ENCODE measurements at places on chromosomes 3 and 15.
A peak's percentile ranks its signal among the peaks of the same experiment; 100 is the strongest.

DNA sequence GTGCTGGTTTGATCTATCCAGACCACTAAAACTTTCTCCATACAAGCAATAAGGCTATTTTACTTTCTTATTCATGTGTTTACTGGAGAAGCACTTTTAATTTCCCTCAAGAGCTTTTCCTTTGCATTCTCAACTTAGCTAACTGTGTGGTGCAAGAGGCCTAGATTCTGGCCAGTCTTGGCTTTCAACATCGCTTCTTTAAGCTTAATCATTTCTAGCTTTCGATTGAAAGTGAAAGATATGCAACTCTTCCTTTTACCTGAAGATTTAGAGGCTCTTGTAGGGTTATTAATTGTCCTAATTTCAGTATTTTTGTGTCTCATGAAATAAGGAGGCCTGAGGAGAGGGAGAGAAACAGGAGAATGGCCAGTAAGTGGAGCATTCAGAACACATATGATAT is 234.8 kb upstream of the GADL1 start:
- no peak for DNase-seq

DNA sequence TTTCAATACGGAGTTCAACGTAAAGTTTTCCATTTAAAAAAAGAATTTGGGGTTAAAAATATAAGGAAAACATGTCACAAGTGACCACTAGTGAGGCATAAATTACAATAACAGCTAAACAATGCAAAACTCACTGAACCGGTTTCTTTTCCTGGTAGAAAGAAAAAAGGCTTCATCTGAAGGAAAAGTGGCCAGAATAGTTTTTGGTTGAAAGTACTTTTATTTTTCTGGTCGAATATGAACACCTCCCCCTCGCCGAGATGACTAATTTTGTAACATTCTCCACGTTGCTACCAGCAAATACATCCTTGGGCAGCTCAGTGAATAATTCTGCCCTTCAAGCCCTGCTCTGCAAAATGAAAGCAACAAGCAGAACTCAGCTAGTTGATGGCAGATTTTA is 3.9 kb upstream of the SRGAP3 start:
- no peak for DNase-seq

GRCh38 chr15:51121118-51121517 is 26.4 kb upstream of the TNFAIP8L3 start:
- DNase-seq = no peak

- DNase-seq = no peak
Observed at GRCh38 chr3:8869613-8870012, 93.7 kb downstream of the RAD18 start.

DNA sequence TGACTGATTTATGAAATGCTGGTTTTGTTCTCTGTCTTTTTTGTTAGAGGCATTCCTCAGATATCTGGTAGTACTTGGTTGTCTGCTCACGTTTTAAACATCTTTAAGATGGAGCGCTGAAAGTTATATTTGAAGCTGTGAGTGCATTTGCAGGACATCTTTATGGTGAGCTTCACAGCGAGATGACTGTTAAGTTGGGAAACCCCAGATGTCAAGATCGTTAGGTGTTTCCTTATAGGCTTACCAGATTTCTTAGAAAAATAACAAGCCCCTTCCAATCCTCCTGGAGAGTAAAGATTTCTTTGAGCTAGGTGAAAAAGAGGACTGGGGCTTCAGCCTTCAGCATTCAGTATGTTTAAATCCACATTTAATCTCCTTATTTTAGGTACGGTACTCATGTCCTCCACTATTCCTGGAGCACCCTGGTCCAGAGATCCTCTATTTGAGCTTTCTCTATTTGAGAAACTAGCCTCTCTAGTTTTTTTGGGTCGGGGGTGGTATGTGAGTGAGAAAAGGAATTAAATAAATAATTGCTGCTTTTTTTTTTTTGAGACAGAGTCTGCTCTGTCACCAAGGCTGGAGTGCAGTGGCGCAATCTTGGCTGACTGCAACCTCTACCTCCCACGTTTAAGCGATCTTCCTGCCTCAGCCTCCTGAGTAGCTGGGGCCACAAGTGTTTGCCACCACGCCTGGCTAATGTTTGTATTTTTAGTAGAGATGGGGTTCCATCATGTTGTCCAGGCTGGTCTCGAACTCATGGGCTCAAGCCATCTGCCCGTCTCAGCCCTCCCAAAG is 72.3 kb downstream of the ZNF609 start:
- no peak for DNase-seq

GRCh38 chr3:35648347-35648746 is 9.0 kb downstream of the ARPP21 start:
- no peak for DNase-seq

GRCh38 chr3:131973731-131974130 is 61.1 kb downstream of the CPNE4 start:
- DNase-seq = no peak

DNA sequence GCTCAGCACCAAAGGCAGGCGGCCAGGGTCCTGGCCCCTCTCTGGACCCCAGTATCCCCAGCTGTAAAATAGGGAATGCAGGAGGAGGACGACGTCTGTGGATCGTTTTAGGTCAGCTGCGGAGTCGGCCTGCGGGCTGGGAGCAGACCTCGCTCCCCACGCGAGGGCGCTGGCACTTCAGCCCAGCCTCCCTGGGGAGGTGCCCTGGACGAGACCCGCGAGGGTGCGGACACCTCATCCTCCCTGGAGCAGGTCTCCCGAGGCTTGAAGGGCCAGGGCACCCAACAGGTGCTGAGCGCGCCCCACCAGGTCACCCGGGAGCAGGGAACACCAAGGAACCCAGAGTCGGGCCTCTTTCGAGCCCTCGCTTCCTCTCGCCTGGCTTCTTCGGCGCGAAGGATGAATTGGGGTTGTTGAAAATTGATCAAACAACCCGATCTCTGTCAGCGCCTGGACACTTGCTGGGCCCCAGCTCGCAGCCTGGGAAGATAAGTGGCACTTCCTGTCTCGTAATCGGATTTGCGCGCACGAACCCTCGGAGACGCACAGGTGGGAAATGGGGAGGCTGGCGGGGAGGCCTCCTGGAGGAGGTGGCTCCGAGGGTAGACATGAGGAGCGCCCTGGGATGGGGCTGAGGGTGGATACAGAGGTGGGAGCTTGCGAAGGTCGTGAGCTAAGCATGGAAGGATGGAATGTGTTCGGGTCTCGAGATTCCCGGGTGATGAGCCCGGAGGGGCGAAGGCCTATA is 588 bp upstream of the VIPR1 start:
- DNase-seq = peak; percentile 54

DNA sequence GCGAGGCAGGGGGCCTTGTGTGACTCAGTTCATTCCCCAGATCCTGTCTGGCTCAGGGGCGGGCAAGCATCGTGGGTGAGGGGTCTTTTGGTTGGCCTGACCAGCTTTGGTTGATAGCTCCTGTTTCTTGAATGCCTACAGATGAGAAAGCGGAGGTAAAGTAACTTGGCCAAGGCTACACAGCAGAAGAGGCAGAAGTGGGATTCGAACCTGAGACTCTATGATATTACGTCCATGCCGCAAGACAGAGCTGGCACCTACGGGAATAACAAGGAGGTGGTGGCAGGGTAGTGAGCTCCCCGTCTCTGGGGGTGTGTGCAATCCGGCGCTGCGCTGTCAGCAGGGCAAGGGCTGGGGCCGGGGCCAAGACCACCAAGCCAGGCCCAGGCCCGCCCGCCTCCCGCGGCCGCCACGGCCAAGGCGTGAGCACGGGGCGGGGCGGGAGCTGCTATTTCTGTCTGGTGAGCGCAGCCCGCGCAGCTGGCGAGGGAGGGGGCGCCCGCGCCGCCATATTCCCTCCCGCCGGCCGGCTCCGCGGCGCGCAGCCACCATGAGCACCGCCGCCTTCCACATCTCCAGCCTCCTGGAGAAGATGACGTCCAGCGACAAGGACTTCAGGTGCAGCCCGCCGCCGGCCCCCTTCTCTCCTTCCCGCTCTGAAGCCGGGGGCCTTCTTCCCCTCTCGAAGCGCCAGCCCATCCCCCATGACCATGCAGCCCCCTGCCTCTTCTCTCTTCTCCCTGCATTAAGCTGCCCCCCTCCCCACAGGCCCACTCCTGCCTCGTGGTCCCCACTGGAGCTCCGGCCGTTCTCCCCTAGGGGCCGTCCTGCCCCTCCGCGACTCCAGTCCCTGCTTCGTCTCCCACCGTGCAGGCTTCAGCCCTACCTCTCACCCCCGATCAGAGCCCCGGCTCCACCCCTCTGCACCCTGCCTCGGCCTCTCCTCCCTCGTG is at the start of gene CAND2:
Gene CAND2 (plus strand): TSS at position 510 of the 953 bp plus-strand sequence. CDS start 41 bp downstream, at position 551.
- DNase-seq = no peak

DNA sequence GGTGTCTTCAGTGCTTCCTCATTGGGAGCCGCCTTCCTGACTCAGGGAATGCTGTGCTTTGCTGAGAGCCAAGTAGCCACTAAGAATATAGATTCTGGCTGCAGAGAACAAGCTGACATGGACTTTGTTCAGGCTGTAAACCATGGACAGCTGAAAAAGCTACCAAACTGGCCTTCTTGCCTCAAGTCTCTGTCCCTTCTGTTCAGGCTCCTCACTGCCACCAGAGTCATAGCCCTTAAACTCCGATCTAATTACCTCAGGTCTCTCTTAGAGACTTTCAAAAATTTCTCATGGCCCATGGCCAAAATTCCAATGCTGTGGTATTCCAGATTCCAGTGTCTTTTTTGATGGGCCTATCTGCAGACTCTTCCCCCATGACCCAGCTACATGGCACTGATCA is 19.4 kb upstream of the PTX3 start:
- DNase-seq = no peak

- DNase-seq = peak; percentile 35
Observed at GRCh38 chr3:184227481-184227935, 1.9 kb upstream of the VWA5B2 start.

DNA sequence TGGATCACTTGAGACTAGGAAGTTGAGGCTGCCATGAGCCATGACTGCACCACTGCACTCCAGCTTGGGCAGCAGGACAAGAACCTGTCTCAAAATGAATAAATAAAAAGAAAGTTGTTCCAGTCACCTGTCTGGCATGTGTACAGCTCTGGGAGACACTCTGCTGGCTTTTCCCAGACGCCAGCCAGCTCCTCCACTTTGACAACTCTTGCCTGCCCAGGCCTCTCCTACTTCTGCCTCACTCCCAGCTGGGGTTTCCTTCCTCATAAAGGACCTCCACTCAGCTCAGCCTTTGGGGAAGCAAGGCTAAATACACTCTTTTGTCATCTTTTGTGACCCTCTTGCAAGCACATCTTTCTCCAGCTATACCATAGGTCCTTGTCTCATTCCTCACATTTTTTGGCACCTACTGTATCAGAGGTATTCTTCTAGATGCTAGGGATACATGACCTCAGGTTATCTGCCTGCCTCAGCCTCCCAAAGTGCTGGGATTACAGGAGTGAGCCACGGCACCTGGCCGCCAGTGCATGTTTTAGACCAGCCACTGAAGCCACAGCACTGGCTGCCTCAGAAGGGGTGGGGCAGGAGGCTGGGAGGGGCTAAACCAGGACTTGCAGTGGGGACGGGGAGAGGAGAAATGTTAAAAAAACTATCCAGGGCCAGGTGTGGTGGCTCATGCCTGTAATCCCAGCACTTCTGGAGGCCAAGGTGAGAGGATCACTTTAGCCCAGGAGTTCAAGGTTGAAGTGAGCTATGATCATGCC is 10.0 kb upstream of the ELP6 start:
- DNase-seq = no peak

DNA sequence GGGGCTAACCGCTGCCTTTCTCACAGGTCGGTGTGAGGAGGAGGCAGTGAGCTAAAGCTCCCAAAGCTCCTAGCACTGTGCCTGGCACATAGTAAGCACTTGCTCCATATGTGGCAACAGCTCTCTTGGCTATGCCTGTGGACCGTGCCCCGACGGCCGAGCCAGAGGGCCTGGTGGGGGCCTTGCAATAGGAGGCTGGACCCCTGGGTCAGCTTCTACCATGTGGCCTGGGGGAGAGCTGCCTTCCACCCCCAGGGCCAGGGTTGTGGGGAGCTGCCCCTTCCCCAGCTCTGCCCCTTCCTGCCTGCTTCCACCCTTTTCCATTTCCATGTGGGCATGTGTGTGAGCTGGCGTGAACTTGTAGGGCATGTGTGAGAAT is 16.9 kb upstream of the GNAT1 start:
- DNase-seq = no peak
